ENCODE measurements at places on chromosomes 5 and 9.

- DNase-seq, result no peak
Observed at GRCh38 chr5:90802474-90803317, 244.1 kb downstream of the ADGRV1 start.

DNA sequence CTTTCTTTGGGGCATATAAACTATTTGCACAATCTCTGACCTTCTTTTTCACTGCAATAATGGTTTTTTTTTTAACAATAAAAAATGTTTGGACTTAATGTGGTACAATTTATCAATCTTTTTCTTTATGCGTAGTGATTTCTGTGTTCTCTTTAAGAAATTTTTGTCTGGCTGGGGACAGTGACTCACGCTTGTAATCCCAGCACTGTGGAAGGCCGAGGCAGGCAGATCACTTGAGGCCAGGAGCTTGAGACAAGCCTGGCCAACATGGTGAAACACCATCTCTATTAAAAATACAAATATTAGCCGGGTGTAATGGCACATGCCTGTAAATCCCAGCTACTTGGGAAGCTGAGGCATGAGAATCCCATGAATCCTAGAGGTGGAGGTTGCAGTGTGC lies 72.3 kb downstream of the STK32A start:
- no peak for DNase-seq

DNA sequence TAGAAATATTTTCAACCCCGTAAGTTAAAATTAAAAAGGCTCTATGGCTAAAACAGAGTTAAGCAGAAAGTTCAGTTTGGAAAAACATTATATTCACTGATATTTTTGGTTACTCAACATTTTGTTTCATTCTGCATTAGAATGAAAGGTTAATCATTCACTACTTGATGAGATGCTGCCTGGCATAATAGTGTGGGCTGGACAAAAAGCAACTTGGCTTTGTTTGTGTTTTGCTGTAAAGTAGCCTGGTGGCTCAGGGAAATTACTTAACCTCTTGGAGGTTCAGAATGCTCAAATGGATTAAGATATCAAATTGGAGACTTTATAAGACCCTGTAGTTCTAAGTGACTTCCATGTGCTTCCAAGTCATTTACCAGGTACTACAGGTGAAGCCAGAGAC lies 367.4 kb upstream of the TRPC7 start:
- DNase-seq, result no peak

- no peak for DNase-seq
Observed at GRCh38 chr5:115309751-115310370, 13.4 kb upstream of the CCDC112 start.

DNA sequence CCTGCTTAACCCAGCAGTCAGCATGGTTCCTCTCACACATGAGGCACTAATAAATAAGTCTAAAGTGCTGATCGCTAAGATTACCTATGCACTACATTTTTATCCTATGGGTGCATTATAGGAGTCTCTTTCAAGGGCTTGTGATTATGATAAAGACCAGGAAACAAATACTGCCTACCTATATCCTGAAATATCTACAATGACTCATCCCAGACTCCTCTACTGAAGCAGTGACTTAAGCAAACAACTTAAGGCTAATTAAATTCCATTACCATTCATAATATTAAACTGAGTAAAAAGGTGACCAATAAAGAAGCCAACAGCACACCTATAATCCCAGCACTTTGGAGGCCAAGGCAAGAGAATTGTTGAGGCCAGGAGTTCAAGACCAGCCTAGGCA lies 338.4 kb downstream of the DNAH5 start:
- DNase-seq, result no peak
